ENCODE measurements at places on chromosomes 16 and 17.

- DNase-seq: no peak
- no peaks in the 10 kb centered on the region for H3K27me3 ChIP-seq
- no peak overlapping the region for H3K4me3 ChIP-seq
- H3K36me3 ChIP-seq: no peaks in the 10 kb centered on the region
Measured at GRCh38 chr17:60410001-60410400, 12.3 kb upstream of the CHCT1 start.

GRCh38 chr17:40463122-40463550 lies 19.9 kb downstream of the IGFBP4 start:
- peak overlapping the region; percentile 32 for H3K27ac ChIP-seq
- no peaks in the 10 kb centered on the region for H3K27me3 ChIP-seq
- H3K4me1 ChIP-seq: peaks cover 36% of the 10 kb centered on the region
- DNase-seq: no peak

DNA sequence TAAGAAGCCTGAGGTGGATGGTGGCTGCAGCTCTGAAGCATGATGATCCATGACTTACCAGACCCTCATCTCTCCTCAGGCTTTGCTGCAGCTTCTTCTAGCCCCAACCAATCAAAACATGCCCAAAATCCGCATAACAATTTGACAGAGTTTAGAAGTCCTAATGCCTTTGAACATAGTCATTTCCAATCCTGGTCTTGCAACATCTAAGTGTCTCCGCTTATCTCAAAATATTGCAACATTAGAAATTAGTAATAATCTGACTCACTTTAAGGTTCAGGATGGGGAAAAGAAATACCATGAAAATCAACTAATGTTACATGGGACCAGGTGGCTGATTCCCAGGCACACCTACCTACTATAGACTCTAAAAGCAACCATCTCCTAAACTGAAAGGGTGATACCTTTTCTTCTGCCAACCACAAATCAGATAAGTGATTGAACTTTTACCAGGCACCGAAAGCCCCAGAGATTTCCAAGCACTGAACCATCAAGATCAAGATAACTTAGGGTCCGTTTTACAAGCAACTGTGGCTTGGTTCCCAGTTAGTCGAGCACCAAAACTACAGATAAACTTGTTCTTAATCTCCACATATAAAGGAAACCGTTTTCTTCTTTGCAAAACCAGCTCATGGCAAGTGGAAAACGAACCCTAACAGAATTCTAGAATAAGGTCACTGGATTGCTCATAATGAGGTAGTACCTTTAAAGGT lies 14.0 kb downstream of the ERN1 start:
- H3K36me3 ChIP-seq: no peaks in the 10 kb centered on the region
- H3K4me1 ChIP-seq: peaks cover 63% of the 10 kb centered on the region
- H3K27ac ChIP-seq: peak overlapping the region; percentile 75
- H3K4me3 ChIP-seq: no peak overlapping the region
- DNase-seq: no peak

DNA sequence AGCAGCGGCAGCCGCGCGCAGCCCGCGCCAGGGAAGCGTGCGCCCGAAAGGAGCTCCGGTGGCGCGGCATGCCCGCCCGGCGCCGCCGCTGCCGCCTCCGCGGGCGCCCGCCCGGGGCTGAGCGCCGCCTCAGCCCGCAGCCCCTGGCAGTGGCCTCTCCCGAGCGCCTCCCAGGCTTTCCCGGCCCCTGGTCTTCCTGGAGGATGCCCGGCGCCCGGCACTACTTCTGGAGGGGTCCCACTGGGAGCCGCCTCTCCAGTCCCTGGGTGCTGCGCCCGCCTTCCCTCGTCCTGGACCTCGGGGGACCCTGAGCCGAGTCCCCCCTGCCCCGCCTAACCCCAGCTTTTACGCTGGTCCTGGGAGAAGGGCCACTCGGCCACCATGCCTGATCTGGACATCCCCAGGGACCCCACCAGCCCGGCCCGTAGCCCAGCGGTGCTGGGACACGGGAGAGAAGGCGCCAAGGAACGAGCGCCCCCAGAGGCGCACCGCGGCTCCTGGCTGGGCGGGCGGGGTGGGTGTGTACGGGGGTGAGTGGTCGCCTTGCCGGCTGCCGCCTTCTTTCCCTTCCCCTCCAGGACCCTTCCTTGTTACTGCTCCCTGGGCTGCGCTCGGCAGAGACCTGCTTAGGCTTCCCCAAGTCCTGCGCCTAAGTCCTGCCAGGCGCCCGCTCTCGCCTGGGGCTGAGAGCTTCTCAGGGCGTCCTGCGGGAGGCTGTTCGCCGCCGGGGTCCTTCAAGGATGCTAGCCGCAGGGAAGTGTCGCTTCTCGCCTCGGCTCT lies 704 bp downstream of the ASIC2 start:
- peak overlapping the region; percentile 43 for H3K4me3 ChIP-seq
- no peak overlapping the region for H3K27ac ChIP-seq
- H3K36me3 ChIP-seq: no peaks in the 10 kb centered on the region
- no peak for DNase-seq
- H3K27me3 ChIP-seq: peaks cover 98% of the 10 kb centered on the region

DNA sequence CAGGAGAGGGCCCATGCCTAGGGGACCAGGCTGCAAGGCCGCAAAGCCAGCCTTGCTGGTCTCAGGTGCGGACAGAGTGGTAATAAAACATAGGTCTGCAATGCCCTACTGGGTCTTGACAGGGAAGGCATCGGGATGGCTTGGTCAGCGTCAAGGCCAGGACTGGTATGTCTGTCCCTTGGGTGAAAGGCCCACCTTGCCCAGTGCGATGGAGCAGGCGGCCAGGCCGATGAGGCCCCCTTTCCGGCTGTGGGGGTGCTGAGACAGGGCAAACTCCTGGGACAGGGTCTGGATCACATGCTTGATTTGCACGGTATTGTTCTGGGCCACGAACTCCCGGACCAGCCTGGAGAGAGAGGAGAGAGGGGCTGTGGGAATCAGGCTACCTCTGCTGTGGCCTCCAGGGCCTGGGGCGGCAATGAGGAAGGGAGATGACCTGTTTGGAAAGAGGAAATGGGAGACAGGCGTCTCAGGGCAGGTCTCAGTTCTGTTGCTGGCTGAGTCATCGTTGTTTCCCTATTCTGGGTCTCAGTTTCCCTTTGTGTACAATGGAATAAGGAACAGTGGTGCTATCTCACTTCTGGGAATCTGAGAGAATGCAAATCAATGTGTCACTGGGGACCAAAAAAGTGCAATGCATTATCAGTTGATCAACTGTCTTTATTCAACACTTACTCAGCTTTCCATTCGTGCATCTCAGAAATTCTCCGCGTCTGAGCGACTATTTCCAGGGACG lies 14.8 kb downstream of the VAC14 start:
- no peak overlapping the region for H3K4me3 ChIP-seq

- no peaks in the 10 kb centered on the region for H3K4me1 ChIP-seq
- no peaks in the 10 kb centered on the region for H3K36me3 ChIP-seq
- no peak overlapping the region for H3K4me3 ChIP-seq
- no peak for DNase-seq
- H3K27me3 ChIP-seq: peaks cover 36% of the 10 kb centered on the region
Measured at GRCh38 chr17:79047291-79047920, 23.4 kb downstream of the C1QTNF1 start.

DNA sequence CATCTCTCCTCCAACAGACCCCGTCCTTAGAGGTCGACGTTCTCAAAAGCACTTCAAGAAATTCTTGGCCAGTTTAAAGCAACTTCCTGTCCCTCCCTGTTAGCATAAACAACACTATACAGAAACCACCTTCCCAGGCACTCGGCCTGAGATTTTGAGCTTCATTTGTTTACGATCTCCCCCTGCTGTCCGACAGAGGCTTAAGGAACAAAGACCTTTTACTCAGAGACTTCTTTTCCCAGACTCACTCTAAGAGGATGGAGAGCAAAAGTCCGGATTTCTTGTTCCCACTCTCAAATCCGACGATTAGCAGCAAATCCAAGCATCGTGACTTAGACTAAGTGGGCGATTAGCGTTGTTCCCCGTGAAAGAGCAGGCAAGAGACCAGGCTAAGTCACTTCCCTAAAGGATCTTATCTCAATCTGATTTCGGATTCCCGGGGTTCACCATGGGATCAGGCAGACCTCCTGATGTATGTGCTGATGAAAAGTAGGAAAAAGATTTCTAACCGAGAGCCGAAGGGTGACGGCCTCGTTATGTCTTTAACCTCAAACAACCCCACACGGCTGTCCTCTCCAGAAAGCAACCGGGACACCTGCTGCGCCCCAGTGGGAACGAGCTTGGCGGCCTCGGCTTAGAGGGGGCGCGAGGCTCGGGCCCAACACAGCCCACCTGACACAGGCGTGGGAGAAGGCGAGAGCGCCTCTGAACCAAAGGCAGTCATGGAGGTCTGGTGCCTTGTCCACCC lies 598 bp downstream of the INPP5K start:
- H3K4me1 ChIP-seq: peaks cover 35% of the 10 kb centered on the region
- H3K27ac ChIP-seq: peak overlapping the region; percentile 99
- no peaks in the 10 kb centered on the region for H3K27me3 ChIP-seq
- no peak for DNase-seq
- H3K36me3 ChIP-seq: no peaks in the 10 kb centered on the region
- H3K4me3 ChIP-seq: peak overlapping the region; percentile 91

DNA sequence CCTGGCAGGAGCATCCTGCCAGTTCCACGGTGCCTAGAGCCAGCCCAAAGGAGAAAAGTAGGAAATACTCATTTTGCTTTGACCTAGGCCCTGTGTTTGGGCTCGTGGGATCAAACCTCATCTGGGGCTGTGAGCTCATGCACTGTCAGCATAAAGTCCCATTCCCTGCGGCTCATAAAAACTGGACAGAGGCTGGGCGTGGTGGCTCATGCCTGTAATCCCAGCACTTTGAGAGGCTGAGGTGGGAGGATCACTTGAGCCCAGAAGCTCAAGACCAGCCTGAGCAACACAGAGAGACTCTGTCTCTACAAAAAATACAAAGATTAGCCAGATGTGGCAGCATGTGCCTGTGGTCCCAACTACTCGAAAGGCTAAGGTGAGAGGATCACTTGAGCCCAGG lies 17.9 kb downstream of the ATP6V0D1 start:
- no peaks in the 10 kb centered on the region for H3K27me3 ChIP-seq
- no peak overlapping the region for H3K4me3 ChIP-seq
- no peaks in the 10 kb centered on the region for H3K36me3 ChIP-seq
- H3K4me1 ChIP-seq: peaks cover 58% of the 10 kb centered on the region

DNA sequence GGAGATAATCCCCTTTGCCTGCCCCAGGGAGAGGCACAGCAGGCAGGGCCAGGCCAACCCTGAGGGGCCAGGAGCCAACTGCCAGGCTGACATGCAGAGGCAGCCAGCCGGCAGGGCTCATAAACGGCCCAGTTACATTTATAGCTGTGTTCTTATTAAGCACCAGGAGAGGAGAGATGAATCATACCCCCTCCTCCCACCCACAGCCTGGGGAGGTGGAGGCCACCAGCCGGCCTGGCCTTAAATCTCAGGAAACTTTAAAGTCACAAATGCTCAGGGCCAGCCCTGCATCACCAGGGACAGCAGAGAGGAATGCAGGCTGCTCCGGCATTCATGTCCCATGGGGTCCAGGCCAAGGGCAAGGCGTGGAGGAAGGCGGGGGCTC lies 177.2 kb downstream of the TMEM132E start:
- no peaks in the 10 kb centered on the region for H3K4me1 ChIP-seq
- no peak overlapping the region for H3K27ac ChIP-seq
- no peaks in the 10 kb centered on the region for H3K36me3 ChIP-seq
- H3K4me3 ChIP-seq: no peak overlapping the region

DNA sequence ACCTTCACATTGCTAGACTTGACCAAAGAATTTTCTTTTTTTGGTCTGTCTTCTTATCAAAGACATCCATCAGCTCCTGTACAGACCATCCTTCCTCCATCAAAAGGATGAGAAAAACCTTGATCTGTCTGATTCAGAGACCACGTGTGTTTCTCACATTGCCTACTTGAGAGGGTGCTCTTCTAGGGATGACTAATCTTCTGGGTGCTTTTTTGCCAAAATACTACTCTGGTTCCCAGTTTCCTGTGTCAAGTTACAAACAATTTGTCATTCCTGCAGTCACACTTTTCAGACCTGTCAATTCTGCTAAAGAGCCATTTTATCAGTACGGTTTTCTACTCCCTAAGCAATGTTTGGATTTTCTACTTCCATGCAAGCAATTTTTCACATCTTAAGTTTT lies 492.2 kb downstream of the CDH11 start:
- no peak overlapping the region for H3K4me3 ChIP-seq
- H3K27ac ChIP-seq: no peak overlapping the region
- H3K36me3 ChIP-seq: no peaks in the 10 kb centered on the region
- H3K4me1 ChIP-seq: no peaks in the 10 kb centered on the region

DNA sequence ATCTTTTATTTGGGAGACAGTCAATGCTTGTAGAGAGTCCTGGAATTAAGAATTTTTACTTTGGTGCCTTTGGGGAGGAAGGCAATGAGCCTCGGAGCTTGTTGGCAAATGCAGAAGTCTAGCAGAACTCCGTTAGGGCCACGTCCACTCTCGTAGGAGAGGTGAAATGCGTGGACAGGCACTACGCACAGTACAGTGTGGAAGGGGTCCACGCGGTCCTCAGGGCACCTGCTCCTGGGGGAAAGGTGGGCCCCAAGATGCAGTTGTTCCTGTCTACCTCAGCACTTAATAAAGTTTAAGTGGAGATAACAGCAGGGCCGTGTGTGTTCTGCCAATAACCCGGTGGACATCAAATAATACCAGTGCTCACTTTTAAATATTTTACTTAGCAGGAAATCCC lies 1.8 kb downstream of the RAB11FIP3 start:
- no peaks in the 10 kb centered on the region for H3K36me3 ChIP-seq
- peak overlapping the region; percentile 62 for H3K4me3 ChIP-seq
- no peak overlapping the region for H3K27ac ChIP-seq
- no peak for DNase-seq
- peaks cover 30% of the 10 kb centered on the region for H3K4me1 ChIP-seq

DNA sequence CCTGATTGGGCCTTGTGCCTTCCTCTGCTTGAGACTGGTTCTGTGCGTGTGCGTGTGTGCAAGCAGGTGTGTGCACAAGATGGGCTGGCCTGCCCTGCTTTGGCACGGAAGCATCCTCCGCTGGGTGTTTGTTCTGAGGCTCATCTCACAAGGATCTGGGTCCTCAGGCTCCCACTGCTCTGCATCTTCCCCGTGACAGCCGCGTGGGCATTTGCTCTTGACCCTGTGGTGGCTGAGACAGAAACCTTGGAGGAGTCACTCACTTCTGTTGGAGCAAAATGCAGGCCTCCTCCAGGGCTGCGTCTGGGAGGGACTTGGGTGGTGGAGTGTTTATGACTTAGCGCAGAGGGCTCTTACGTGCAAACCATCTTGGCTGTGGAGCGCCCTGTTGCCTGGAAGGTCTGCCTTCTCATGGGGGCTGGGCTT lies 119.2 kb downstream of the RPTOR start:
- no peaks in the 10 kb centered on the region for H3K27me3 ChIP-seq
- H3K4me1 ChIP-seq: peaks cover 19% of the 10 kb centered on the region
- H3K36me3 ChIP-seq: no peaks in the 10 kb centered on the region
- no peak overlapping the region for H3K4me3 ChIP-seq

Data from esophagus squamous epithelium (tissue), 5 donors.